HuH-7.5 (cell line): ENCODE measurements at places on chromosomes 1 and 21.

- DNase-seq = no peak
Measured at GRCh38 chr1:35030338-35030737, 1.4 kb downstream of the ZMYM6 start.

DNA sequence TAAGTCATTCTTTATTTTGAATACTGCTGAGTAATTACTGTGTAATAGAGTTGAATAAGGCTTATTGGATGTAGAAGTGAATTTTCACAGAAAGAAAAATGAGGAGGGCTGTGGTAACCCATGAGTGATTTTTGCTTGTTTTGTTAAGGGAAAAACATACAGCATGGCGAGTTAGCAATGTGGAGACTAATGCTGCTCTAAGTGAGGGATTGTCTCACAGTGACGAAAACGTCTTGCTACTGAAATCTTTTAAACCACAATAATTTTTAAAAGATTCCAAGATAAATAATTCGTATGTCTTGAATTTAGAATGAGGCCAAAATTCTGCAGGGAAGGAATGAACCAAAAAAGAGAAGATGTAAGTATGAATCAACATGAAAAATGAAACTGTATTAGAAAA lies 16.2 kb upstream of the PLA2G4A start:
- no peak for DNase-seq

DNA sequence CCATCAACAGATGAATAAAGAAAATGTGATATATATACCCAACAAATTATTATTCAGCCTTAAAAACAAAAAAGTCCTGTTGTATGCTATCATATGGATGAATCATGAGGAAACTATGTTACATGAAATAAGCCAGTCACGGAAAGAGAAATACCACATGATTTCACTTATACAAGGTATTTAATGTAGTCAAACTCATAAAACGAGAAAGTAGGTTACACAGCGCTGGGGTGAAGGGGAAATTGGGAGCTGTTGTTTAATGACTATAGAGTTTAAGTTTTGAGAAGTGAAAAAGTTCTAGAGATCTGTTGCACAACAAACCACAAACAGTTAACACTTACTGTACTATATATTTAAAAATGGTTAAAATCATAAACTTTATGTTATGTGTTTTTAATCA lies 58.5 kb downstream of the SLC25A24 start:
- DNase-seq = no peak

- DNase-seq = no peak
Measured at GRCh38 chr21:15601390-15601789, 128.4 kb upstream of the USP25 start.

DNA sequence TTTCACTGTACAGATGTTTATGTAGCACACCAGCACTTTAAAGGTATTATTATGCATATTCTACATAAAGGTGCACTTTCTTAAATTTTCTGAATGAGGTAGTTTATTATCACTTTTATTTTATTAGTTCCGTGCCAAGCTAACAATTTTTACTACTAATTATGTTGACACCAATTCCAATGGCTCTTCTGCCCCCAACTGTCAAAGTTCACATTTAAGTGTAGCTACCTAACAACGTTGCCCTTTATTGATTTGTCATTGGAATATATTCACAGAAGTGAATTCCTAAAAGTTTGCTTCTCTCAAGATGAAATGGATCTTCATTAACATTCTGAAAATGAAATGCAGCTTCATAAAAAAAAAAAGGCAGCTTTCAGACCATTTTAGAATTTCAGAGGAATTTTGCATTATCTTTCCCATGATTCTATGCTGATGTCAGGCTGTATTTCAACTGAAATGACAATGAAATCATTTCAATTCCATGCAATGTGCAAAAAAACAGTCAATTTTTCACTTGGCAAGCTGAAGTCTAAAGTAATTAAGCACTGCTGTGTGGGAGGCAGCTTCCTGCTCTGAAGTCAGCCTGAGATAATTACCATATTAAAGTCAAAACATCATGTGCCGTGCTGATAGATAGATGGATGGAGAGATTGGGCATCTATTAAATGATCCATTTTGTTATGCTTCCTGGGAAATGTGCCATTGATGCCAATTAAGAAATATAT lies 229.2 kb downstream of the TTLL7 start:
- no peak for DNase-seq

DNA sequence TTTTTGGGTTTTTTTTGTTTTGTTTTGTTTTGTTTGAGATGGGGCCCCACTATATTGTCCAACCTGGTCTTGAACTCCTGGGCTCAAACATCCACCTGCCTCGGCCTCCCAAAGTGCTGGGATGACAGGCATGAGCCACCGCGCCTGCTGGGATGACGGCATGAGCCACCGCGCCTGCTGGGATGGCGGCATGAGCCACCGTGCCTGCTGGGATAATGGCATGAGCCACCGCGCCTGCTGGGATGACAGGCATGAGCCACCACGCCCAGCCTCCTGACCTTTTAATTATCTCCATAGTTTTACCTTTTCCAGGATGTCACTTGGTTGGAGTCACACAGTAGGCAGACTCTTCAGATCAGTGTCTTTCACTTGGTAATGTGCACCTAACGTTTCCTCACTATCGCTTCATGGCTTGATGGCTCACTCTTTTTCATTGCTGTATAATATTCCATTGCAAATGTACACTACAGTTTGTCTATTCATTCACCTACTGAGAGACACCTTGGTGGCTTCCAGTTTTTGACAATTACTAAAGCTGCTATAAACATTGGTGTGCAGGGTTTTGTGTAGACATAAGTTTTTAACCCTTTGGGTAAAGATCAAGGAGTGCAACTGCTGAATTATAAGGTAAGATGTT lies 10.1 kb upstream of the PDXK start:
- DNase-seq = no peak

- DNase-seq = no peak
Measured at GRCh38 chr1:82593561-82593960, 792.8 kb downstream of the ADGRL2 start.

- DNase-seq = no peak
Measured at GRCh38 chr1:147292012-147292411, 49.5 kb downstream of the CHD1L start.

GRCh38 chr1:236161230-236161629 lies 18.9 kb downstream of the GPR137B start:
- DNase-seq = no peak

DNA sequence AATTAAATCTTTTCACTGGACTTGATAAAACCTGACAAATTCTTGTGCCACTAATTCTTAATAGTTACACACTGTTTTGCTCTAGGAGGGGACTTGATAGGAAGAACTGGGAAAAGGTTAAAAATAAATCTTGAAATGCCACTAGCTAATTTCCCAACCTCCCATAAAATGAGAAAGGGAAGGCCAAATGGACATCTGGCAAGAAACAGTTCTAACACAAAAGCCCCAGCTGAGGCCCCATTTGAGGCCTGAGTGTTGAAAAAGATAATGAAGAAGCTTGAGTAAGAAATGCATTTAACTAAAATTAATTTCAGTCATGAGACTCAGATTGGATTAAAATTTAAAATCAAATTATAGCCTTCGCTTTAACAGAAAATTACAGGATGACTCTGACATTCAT lies 11.2 kb upstream of the RAP1GAP start:
- DNase-seq = no peak

DNA sequence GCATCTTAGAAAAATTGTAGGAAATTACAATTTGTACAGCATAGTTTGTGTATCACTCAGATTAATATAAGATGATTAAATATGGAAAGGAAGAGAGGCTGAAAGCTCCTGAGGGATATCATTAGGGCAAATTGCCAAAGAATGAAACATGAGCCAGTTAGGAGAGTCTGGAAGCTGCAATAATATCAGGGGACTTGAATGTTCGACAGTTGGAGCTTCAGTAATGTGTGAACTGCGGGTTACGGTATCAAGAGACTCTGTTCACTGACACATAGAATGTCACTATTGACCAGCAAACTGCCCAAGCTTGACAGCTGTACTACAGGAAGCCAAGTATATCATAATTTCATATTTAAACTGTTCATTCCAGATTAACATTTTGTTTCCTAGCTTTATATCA lies 157.2 kb downstream of the DENND1B start:
- DNase-seq = no peak

GRCh38 chr1:98452162-98452561 lies 209.4 kb upstream of the SNX7 start:
- no peak for DNase-seq

DNA sequence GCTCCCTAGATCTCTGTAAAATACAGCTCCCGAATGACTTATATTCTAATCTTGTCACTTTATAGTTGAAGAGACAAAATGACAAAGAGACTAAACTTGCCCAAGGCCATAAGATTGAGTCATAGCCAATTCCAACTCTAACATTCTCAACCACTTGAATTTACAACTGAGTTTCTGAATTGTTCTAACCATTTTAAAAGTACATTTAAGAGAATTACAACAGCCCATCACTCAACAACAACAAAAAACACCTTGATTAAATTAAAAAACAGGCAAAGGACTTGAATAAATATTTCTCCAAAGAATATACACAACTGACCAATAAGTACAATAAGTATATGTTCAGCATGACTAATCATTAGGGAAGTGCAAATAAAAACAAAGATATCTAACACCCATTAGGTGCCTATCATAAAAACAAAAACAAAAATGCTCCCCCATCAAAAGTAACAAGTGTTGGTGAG lies 8.7 kb upstream of the ADCY10 start:
- no peak for DNase-seq

- no peak for DNase-seq
Measured at GRCh38 chr1:58904299-58905125, 120.7 kb upstream of the JUN start.

GRCh38 chr1:40848530-40849189 lies 13.5 kb downstream of the CITED4 start:
- DNase-seq = peak; percentile 76

DNA sequence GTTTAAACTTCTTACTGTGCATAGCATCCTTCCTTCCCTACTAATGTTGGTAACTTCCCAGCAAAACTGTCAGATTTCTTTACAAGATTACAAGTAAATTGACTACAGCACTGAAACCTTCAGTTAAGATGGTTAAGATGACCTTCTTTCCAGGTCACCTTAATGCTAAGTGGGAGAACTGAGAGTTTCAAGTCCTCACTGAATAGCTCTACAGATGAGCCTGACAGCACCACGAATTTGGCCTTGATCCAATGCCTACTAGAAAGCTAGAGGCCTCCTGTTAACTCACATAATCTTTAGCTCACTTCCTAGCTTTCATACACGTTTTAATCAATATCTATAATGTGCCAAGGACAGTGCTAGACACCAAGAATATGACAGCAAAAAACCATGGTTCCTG lies 276.0 kb upstream of the PLD5 start:
- no peak for DNase-seq

DNA sequence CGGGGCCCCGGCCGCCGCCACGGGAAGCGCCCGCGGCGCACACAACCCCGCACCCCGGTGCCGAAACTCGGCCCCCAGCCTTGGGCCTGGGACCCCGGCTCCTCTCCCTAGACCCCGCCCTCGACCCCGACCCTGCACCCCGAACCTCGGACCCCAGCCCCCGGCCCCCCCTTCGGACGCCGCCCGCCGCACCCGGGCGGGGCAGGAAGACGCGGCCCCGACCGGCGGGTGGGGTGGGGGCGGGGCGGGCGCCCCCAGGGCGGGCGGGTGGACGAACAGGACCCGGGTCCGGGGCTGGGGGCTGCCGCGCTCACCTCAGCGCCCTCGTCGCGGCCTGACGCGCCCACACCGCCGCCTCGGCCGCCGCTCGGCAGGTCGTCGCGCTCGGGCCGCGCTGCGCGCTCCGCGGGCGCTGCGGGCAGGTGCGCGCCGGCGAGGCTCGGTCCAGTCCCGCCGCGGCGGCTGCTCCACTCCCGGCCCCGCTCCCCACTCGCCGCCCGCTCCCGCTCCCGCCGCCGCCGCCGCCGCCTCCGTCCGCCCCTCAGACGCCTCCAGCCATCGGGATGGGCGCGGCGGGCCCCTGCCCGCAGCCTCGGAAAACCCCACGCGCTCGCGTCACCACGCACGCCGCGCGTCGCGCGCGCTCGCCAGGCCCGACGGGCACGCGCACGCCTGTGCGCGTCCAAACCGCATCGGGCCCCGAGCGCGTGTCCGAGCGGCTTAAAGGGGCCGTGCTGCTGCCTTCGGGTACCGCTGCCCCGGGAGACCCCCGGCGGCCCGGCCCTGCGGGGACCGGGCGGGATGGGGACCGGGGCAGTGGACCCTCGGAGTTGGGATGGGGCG lies at the start of gene GNB1:
GNB1 (minus strand) TSS at position 582 of the 843 bp plus-strand sequence. CDS start 65,634 bp downstream, outside the sequence.
- peak; percentile 95 for DNase-seq

DNA sequence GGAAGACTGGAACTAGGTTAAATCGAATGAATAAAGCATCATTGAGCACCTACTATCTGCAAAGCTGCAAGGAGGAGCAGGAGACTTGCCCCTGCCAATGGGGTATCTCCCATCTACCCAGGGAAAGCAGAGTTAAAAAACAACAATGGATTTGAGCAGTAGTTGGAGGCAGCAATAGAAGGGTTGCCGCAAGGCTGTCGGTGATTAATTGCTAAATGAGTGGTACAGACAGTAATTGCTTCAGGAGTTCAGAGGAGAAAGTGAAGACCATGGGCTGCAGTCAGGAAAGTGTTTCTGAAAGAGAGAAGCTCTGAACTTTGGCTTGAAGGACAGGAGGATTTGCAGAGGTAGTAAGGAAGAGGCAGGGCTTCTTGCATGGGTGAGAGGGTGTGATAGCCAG lies 152.9 kb downstream of the ACTL8 start:
- no peak for DNase-seq

- no peak for DNase-seq
Measured at GRCh38 chr1:206905295-206906164, 8.3 kb downstream of the IL24 start.

DNA sequence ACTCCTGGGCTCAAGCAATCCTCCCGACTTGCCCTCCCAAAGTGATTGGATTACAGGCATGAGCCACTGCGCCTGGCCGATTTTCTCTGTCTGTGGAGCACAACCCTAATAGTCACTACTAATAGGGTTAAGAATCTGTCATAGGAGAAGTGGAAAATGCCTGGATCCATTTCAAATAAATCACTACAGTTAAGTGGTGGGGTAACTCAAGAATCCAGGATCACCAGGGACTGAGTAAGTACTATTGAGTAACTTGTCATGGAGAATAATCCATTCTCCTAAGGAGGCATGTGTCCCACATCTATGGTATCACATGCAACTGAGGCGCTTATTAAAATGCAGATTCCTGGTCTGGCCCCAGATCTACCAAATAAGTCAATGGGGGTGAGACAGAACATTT lies 53.2 kb downstream of the OPTC start:
- no peak for DNase-seq

DNA sequence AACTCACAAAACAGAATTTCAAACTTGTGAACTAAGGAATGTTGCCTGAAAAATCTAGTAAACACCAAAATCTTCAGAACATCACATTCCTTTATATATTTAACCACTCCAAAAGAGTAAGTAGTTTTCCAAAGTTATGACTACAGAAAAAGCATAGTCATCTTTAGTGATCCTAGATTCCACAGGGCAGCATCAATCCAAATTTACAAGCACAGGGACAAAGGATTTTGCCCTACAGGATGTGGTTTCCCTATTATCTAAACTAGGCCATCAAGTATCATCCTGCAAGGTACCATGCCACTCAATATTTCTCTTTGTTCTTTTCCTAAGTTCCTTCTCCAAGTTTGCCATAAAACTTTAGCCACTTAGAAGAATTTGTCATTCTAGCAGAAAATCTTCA lies 33.0 kb downstream of the COP1 start:
- no peak for DNase-seq
